ENCODE measurements at places on chromosomes 3 and 15.

- DNase-seq = no peak
Measured at GRCh38 chr3:48018841-48019240, 2.6 kb upstream of the MAP4 start.

DNA sequence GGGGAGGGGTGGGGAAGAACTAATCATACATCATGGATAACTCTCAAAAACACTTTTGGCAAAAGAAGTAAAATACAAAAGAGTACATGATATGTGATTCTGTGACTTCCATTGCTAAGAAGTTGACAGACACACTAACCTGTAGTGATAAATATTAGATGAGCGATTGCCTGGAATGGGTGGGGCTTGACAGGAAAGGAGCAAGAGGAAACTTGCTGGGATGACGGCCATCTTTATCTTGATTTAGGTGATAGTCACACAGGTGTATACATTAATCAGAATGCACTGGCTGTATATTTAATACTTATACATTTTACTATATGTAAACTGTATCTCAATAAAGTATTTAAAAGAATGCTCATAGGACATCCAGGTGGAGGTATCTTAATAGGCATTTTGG, 13.1 kb downstream of the PARL start:
- DNase-seq = no peak

DNA sequence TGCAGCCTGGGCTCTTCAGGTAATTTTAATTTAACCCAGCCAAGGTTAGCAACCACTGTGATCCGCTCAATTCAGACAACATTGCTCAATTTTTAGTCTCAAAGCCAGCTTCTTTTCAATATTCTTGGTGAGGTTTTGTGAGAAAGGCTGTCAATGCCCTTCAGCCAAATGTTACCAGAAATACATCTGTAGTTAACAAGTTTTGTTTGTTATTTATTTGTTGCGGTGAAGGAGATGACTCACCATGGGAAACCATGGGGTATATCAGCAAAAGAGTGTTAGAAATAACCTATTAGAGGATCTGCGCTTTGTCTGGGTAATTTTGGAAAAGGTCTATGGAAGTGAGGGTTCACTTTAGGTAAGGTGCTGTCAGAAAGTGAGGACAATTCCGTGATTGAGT, 5.0 kb downstream of the SLC9C1 start:
- DNase-seq = no peak

DNA sequence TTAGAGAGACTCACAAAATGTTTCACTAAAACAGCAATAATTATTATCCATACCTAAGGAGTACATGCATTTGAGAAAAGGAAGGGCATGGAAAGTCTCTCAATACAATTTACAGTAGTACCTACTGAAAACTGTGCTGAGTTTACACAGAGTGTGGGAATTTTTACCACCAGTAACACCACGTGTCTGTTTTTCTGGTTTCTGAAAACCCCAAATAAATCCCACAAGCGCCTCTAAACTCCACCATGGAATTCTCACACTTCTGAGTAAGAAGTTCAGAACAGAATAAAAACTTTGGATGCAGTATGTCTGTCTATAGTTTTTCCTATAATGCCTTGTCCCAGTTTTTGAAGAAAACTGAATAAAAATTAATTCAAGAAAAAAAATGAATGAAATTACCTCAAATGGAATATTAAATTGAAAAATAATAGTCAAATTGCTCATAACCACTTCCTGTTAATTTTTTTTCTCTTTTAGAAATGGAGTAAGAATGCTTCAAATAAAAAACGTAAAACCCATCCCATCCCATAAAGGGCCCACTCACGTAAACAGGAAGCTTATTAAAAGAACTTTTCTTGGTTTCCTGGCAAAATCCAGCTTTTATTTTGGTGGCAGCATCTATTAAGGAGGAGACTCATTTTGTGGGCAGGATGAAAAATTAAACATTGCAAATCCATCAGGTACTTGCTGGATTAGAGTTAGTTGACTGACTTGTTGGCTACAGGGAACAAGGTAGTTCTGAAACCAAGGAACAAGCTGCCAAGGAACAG, 378.1 kb downstream of the TIGIT start:
- no peak for DNase-seq

GRCh38 chr3:100963041-100963440, 30.2 kb downstream of the ABI3BP start:
- no peak for DNase-seq

DNA sequence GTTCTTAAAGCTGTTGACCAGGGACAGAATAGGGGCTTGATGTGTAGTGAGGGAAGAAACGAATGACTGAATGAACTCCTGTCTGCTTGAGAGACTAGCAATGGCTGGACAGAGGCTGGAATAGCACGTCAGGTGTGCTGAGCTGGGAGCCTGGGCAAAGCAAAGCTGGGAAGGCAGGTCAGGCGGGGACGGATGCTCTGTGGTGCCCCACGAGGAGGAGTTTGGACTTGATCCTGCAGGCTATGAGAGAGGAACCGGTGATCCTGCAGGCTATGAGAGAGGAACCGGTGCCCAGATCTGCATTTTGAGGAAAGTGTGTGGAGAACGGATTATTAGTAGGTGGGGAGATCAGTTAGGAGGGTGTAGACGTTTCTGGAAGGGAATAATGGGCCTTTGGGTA, 31.3 kb upstream of the PSTPIP1 start:
- no peak for DNase-seq

- DNase-seq = no peak
Measured at GRCh38 chr3:193970773-193971206, 165.2 kb upstream of the HES1 start.

DNA sequence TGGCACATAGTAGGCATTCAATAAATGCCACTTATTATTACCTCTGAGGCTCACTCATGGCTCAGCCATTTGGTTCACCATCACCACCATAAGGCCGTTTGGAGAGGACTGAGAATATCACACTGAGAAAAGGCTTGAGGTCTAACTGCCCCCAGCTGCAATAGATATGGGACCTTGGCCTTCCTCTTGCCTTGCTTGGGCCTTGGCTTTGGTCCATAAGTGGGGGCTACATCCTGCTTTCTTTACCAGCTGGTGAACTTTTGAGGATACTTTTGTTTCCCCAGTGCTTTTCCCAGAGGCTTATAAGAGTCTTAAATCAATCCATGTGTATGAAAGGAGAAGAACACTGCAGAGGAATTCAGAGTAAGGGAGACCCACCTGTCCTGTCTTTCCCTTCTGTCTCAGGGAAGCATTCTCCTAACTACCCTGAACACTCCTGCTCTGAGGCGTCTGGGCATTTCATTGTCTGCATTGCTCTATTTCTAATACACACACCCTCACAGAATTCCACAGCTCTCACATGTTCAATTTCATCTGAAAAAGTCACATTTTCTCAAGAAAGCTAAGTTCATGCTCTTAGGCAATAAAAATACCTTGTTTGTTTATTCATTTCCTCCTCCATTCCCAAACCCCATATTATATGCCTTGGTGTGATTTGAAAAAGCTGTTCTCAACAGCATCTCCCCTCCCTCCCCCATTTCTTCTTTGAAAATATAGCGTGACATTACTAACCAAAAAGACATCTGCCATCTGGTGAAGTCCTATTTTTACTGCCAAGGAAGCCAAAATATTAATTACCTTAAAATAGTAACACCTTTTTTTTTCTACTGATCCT, 22.5 kb upstream of the KCNMB2 start:
- DNase-seq = no peak

- no peak for DNase-seq
Measured at GRCh38 chr15:25741256-25741580, 121.9 kb downstream of the ATP10A start.

DNA sequence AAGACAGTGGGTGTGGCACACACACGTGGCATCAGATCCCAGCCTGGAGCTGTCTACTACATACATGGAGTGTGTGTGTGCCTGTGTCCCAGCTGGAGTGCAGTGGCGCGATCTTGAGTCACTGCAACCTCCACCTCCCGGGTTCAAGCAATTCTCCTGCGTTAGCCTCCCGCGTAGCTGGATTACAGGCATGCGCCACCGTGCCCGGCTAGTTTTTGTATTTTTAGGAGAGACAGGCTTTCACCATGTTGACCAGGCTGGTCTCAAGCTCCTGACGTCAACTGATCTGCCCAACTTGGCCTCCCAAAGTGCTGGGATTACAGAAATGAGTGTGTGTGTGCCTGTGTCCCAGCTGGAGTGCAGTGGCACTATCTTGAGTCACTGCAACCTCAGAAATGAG, 108.8 kb downstream of the IL12A start:
- no peak for DNase-seq

DNA sequence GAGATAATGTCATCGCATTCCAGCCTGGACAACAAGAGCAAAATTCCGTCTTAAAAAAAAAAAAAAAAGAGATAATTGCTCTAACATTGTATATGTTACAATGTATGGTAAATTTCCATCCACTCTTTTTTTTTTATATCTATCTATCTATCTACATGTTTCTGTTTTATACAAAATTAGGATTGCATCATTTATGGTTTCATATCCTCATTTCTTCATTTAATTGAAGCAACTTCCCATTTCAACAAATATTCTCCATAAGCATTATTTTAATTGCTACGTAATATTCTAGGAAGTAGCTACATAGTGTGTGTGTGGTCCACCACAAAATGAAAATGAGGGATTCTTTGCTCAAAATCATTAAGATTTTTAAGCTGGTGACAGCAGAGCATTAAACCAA, 18.4 kb downstream of the RBP1 start:
- no peak for DNase-seq

DNA sequence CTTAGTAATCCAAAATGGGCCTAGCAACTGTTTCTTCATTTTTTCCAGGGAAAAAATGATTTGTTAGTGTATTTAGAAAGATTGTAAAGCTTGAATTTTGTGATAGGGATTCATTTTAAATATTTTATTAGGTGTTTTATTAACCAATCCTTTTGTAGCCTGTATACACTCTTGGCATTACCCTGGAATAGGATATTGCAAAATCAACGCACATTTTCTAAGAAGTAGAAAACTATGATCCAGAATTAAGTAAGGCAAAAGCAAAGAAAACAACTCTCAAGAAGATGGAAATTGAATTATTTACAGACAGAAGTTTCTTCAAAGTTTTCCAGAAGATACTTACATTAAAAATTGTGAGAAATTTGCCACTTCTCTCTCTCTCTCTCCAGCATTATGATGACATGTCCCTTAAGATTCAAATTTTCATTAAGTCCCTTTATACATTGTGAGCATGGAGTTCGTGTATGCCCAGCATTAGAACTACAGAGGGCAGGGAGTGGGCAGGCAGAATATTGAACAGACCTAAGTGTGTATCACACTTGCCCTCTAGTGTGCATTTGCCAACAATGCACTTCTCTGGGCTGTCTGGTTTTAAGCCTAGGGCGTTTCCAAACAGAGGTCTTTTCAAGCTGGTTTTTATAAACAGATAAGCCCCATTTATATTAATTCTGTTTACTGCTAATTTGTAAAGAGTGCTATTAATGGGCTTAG, 28.5 kb upstream of the CMSS1 start:
- DNase-seq = no peak

GRCh38 chr3:359672-360071, 163.1 kb downstream of the CHL1 start:
- DNase-seq = no peak

- DNase-seq = no peak
Measured at GRCh38 chr15:40339621-40339945, 1.2 kb downstream of the CCDC9B start.

DNA sequence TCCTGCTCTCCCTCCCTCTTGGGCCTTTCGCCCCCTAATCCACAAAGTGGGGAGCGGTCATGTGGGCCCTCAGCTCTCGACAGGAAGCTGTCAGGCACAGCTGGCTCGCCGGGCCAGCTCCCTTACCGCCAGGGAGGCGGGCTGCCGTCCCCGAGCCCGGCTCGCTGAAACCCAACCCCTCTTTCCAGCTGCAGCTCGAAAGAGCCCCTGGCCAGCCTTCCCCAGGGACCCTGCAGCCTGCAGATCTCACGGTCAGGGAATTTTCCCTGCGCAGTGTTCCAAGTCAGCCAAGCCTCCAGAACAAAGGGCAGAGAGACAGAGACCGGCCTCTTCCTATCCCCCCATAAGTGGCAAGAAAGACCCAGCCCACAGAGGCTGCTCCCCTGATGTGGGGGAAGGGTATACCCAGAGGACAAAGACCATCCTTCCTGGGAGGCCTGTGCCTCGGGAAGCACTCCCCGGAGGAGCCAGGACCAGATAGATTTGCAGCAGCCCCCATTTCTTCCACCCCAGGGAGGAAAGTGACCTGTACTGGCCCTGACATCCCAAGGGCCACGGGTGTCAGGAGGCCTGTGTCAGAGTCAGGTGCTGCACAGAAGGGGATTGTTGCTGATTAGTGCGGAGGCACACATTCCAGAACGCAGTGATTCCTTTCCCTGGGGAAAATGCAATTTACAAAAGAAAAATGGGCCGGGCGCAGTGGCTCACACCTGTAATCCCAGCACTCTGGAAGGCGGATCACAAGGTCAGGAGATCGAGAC, 32.6 kb downstream of the MAGEF1 start:
- peak; percentile 74 for DNase-seq

DNA sequence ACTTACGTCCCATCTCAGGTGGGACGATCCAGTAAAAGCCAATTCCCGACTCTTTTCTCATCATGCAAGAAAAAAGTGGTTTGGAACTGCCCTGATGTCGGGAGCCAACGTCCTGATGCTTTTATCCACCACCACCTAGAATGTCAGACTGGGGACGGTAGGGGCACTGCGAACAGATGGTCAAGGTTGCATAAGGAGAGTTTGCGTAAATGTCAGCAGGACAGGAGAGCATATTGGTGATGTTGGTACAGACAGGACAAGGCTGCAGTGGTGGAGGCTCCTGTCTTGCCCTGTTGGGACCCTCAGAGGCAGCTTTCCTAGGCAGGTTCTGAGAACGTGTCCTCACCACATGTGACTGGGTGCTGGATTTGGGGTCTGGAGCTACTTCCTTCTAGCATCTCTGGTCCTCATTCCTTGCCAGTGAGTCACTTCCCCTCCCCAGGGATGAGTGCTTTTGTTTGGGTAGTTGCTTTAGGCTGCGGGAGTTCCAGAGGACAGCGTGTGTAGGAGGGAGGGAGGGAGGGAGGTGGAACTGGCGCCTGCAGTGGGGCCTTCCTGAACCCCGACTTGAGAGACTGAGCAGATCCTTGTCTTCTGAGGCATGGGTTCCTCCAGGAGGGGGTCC, 21.0 kb downstream of the THSD4 start:
- no peak for DNase-seq

DNA sequence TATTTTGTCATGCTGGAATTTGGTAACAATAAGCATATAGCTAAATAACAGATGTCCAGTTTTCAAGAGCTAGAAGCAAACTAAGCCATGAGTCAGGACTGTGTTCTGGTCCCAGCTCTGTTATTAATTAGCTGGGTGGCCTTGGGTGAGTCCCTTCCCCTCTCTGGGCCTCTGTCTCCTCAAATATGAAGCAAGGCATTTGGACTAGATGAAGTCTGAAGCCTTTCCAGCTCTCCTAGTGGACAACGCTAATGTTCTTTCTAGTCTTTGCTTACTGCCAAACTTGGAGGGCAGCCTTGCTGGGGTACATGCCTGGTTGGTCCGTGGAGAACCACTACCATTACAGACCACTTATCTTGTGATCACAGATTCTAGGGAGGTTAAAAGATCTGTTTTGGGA, 127.6 kb downstream of the DUT start:
- DNase-seq = no peak
